Hepatic stellate cell (primary cell): ENCODE measurements at places on chromosomes 11 and 22.
A peak's percentile ranks its signal among the peaks of the same experiment; 100 is the strongest.

GRCh38 chr11:44645827-44646226 lies 80.4 kb downstream of the CD82 start:
- DNase-seq, result no peak

- DNase-seq, result no peak
Measured at GRCh38 chr22:22815397-22816170, 72.0 kb upstream of the IGLL5 start.

- DNase-seq, result no peak
Measured at GRCh38 chr22:19718456-19719049, 4.2 kb downstream of the SEPTIN5 start.

- no peak for DNase-seq
Measured at GRCh38 chr11:35170503-35170902, 31.5 kb downstream of the CD44 start.

- no peak for DNase-seq
Measured at GRCh38 chr11:60939855-60940254, 12.1 kb downstream of the SLC15A3 start.

DNA sequence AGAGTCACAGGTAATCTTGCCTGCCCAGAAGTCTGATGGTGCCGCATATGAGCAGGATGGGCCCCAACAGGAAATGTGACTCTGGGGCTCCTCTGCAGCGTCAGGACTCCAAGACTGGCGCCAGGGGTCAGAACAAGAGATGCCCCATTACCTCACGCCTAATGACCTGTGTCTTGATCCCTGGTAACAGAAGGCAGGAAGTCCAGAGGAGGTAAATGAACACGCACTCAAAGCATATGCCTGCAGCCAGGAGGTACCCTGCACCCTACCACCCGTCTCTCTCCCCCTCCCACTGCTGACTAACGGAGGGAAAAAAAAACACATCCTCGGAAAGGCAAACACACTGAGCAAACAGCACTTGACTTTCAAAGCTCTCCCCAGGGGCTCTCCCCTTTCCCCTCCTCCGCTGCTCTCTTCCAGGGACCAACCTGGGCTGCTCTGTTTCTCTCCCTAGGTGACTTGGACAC lies 37.3 kb downstream of the ABCC8 start:
- DNase-seq, result no peak

DNA sequence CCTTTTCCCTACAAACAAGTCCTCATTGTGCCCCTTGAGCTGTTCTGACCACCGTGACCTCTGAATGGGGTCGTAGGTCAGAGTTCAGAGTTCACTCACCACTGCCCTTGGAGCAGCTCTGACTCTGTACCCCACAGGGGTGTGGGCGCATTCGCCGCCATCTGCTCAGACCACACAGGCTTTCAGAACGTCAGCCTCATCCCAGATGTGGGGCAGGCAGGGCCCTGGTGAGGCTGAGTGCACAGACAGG lies 14.8 kb upstream of the MUC5B start:
- DNase-seq, result no peak

- no peak for DNase-seq
Measured at GRCh38 chr11:22037505-22037904, 155.4 kb upstream of the ANO5 start.

DNA sequence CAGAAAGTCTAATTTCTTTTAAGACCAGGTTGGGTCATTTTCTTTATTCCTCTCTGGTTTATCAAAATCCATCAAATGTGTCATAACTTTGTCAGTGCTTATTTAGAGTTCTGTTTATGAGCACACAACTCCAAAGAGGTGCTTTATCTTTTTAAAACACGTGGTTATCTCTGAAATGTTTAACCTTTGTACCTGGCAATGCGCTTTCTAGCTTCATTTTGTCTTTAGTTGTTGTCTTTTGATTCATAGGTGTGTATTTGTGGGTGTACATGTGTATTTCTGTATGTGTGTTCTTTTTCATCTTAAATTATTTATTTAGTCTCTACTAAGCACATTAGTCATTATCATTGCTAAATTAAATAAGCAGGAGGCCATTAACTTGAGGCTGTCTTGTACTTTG lies 251.4 kb downstream of the JRKL start:
- no peak for DNase-seq

GRCh38 chr11:112583261-112583893 lies 322.7 kb upstream of the PLET1 start:
- DNase-seq, result no peak

- DNase-seq, result no peak
Measured at GRCh38 chr11:102456381-102456780, 3.8 kb upstream of the TMEM123 start.

DNA sequence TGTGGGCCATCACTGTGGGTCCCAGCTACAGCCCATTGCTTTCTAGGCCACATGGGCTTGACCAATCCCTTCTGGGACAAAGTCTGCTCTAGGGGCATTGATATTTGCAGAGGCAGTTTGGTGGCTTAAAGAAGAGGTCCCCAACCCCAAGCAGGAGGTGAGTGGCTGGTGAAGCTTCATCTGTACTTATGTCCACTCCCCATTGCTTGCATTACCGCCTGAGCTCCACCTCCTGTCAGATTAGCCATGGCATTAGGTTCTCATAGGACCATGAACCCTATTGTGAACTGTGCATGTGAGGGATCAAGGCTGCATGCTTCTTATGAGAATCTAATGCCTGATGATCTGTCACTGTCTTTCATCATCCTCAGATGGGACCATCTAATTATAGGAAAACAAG lies 54.4 kb upstream of the CADM1 start:
- no peak for DNase-seq

DNA sequence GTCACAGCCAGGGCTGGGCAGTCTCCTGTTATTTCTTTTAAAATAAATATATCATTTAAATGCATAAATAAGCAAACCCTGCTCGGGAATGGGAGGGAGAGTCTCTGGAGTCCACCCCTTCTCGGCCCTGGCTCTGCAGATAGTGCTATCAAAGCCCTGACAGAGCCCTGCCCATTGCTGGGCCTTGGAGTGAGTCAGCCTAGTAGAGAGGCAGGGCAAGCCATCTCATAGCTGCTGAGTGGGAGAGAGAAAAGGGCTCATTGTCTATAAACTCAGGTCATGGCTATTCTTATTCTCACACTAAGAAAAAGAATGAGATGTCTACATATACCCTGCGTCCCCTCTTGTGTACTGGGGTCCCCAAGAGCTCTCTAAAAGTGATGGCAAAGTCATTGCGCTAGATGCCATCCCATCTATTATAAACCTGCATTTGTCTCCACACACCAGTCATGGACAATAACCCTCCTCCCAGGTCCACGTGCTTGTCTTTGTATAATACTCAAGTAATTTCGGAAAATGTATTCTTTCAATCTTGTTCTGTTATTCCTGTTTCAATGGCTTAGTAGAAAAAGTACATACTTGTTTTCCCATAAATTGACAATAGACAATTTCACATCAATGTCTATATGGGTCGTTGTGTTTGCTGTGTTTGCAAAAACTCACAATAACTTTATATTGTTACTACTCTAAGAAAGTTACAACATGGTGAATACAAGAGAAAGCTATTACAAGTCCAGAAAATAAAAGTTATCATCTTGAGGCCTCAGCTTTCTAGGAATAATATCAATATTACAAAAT lies 13.4 kb downstream of the OR51B4 start:
- DNase-seq, result peak; percentile 16

DNA sequence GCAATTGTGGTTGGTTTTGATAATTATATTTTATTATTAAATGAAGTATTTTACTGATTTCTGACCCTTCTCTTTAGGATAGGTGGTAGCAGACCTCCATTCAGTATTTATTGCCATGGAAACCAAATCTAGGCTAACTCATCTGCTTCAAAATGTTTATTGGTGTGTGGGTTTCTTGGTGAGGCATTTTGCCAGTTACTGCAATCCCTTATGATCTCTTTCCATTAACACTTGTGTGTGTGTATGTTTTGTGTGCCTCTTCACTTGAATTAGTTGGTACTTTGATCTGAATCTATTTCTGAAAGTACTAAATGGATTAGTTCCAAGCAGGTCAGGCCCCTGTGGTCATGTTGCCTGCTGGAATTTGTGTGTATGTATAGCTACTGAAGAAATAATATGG lies 184.4 kb upstream of the C11orf87 start:
- no peak for DNase-seq

- no peak for DNase-seq
Measured at GRCh38 chr11:89613911-89614310, 96.2 kb upstream of the TRIM77 start.

- DNase-seq, result peak; percentile 8
Measured at GRCh38 chr11:124899383-124900145, 1.9 kb upstream of the ROBO4 start.

GRCh38 chr11:47431356-47432083 lies 5.3 kb upstream of the PSMC3 start:
- DNase-seq, result no peak

DNA sequence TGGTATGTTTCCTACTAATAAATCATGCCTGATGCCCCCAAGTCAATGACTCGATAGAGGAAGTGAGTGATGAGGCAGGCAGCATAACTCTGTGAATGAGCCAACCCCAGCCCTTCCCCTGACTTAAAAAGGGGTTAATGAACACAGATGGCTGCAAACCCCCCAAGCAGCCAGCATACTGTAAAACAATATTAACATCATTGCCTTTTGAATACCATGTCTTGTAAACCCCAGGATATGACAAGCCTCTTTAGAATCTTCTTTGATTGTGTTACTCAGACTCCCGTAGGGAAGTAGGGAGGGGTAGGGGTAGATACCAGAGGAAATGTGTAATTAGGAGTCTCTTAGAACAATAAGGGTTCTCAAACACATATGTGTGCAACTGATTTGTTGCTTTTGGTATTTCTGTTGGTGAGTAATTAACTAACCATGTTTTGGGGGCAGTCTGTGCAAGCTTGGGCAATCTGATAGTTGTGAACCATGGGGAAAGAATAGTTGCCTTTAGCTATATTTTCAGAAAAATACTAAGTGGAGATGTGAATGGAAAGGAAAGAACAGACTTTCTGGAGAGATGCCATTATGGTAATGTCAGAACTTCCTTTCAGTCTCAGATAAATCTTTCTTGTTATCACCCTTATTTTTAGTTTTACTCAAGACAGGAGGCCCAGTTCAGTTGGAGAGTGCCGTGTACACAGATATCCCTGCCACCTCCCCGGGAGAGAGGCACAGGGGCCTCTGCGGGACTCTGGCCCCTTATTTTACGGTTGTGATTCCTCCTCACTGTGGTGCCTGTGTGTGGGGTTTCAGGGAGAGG lies 701.8 kb downstream of the NTM start:
- peak; percentile 72 for DNase-seq

- no peak for DNase-seq
Measured at GRCh38 chr22:42313804-42314581, 43.5 kb upstream of the TCF20 start.

DNA sequence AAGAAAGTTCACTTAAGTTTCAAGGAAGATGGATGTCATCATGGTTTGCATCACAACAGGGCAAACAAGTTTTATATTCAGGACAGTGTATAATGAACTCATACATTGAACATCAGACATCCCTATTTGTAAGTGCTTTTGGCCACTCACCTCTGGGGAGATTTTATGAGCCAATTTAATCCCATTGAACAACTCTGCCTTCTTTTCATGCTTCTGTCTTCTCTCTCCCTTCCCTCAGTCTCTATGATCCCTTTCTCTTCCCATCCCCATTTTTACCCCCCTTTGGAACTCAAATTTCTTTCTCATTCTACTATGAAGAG lies 234.3 kb upstream of the POU2AF2 start:
- no peak for DNase-seq

GRCh38 chr11:69691463-69691862 lies 12.4 kb downstream of the FGF19 start:
- DNase-seq, result no peak

DNA sequence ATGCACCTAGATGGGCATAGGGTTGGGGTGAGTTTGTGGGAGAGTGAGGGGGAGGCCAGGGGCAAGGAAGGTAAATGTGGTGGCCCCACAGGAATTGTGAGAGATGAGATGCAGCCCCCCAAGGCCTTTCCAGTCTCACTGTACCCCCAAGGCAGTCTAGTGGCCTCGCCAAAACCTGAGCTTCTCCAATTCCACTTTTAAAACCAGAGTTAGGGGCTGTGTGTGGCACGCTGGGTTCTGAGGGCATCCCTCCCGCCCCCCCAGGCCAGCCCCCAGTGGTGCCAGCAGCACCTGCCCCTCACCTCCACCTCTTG lies 40.4 kb downstream of the KCNC1 start:
- DNase-seq, result no peak

GRCh38 chr11:19025481-19026406 lies 34.8 kb downstream of the MRGPRX2 start:
- DNase-seq, result no peak

DNA sequence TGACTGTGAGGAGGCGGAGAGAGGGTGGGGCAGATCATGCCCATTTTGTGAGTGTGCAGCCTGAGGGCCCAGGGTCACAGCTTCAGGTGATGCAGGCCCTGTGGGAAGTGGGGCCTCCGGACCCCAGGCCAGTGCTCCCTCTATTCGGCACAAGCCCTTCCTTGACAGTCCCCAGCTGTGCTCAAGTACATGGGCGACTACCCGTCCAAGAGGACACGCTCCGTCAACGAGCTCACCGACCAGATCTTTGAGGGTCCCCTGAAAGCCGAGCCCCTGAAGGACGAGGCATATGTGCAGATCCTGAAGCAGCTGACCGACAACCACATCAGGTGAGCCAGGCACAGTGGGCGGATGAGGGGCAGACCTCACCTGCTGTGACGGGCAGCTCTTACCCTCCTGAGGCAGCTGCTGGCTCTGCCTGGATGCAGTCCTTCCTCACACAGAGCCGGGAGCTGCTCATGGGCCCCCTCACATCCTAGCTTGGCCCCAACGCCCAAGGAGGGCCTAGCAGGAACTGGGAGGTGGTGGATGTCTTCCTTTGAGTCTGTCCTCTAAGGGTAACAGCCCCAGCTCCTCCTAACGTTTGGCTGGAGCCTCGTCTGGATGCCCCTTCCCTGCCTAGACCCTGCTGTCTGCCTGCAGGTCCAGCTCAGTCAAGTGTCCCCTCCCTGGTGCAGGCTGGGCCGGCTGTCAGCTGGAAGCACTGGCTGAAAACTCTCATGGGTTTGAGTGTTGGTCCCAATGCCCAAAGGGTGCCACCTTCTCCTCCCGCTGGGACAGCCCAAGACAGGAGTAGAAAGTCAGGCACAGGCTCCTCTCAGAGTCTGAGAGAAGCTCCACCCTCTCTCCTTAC lies 76.1 kb downstream of the MYO7A start:
- DNase-seq, result no peak

GRCh38 chr22:37492428-37493344 lies 6.5 kb upstream of the MFNG start:
- peak; percentile 84 for DNase-seq

- DNase-seq, result no peak
Measured at GRCh38 chr11:46280706-46281105, 3.2 kb downstream of the CREB3L1 start.

DNA sequence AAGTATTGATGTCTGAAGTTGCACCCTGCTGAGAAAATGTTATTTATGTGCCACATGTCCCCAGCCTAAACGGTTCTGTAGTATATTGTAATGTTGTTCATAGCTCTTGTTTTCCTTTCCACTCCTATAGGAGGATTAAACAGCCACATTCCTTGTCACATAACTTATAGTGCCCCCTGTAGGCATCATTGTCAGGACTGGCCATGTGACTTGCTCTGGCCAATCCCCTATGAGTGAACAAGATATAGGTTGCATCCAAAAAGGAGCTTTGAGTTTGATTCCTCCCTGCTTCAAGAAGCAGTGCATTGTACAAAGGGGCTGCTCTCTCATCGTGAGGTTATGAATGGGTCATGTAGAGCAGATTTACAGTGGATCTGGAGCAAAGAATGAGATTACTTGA lies 717.6 kb upstream of the ANO5 start:
- no peak for DNase-seq

- no peak for DNase-seq
Measured at GRCh38 chr22:19080853-19081252, 41.4 kb downstream of the DGCR2 start.

- DNase-seq, result no peak
Measured at GRCh38 chr11:62132689-62133293, 9.0 kb downstream of the INCENP start.
